Activated CD4-positive, alpha-beta T cell treated with anti-CD3 and anti-CD28 coated beads, Interleukin-2, amount 50 U/mL, for 1 hour (primary cell): ENCODE measurements at places on chromosomes 6 and 20.

DNA sequence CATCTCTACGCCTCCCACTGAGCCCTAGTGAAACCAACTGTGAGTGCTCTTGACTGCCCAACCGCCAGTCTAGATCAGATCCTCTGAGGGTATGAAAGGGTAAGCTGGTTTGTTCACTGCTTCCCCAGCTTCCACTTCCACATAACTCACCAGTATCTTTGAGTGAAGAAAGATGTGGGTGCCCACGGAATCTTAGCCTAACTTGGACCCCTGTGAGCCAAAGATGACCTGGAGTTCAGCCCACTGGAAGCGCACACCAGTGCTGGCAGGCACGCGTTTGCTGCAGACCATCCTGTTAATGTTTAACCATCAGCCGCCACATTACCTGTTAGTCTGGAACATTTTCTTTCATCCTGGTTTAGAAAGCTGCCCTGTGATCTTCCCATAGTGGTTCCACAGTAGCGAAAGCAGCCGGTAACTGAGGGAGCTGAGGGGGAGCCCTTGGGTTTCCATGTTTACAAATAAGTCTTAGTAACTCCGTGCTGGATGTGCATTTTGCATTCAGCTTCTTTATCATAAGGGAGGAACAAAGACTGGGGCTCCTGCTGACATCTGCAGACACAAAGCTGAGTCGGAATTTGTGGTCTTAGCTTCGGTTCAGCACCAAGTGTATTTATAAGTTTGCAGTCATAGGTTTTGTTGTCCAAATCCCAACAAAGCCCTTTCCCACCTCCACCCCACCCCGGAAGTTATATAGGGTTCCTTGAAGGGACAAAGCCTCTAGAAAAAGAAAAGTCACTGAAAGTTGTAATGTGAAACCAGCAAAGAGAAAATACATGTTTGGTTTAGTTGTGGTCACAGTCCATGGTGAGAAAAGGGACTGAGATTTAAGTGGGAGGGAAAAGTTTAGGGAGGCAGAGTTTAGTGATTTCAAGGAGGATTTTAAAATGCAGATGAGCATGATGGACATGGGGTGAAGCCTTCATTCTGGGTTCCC lies 71.0 kb downstream of the SSR1 start:
- DNase-seq: no peak

DNA sequence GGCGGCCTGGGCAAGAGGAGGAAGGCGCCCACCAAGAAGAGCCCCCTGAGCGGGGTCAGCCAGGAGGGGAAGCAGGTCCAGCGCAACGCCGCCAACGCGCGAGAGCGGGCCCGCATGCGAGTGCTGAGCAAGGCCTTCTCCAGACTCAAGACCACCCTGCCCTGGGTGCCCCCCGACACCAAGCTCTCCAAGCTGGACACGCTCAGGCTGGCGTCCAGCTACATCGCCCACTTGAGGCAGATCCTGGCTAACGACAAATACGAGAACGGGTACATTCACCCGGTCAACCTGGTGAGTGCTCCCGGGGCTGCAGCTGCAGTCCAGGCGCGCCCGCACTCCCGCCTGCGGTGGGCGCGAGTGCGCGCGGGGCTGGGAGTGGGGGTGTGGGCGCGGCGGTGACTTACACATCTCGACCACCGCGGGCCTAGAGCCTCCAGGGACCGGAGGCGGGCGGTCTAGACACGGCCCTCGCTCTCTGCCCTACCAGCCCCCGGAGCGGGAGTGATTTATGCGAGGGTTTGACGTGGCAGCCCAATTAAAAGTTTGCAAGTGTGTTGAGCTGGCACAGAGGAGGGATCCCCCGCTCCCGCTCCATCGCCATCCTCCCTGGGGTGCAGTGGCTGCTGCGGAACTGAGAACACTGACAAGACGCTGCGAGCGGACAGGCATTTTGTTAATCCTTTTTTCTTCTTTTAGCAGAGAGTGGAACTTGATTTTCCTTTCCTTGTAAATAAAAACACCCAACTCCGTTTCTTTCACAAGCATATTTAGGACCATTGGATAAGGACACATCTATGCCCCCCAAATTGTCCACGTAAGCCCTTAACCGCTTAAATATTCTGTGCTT lies 867 bp downstream of the TCF21 start:
- DNase-seq: no peak

DNA sequence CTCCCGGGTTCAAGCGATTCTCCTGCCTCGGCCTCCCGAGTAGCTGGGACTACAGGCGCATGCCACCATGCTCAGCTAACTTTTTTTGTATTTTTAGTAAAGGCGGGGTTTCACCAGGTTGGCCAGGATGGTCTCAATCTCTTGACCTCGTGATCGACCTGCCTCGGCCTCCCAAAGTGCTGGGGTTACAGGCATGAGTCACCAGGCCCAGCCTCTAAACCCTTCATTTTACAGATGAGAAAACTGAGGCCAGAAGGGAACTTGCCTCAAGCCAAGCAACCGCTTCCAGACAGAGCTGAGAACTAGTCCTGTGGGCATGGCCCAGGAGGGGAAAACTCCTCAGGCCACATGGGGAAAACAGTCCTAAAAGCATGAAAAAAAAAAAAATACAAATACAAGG lies 47.1 kb downstream of the ZMYND8 start:
- DNase-seq: no peak

GRCh38 chr6:12313992-12314589 lies 23.9 kb downstream of the EDN1 start:
- no peak for DNase-seq
